Caki2 (cell line): ENCODE measurements at places on chromosomes 6 and 20. TPM values are rescaled to one million over a fixed set of nuclear protein-coding genes. Genes with fewer than 3 reads are reported as not detected.

Gene SAMD10
- 0.95 and 1.2 TPM in 2 replicates for total RNA-seq

Gene CD83
- 10.5 and 16.7 TPM in 2 replicates for total RNA-seq

Gene VSX1
- not detected in 2 replicates for total RNA-seq

Gene FRS3
- 2.0 and 2.8 TPM in 2 replicates for total RNA-seq

DNA sequence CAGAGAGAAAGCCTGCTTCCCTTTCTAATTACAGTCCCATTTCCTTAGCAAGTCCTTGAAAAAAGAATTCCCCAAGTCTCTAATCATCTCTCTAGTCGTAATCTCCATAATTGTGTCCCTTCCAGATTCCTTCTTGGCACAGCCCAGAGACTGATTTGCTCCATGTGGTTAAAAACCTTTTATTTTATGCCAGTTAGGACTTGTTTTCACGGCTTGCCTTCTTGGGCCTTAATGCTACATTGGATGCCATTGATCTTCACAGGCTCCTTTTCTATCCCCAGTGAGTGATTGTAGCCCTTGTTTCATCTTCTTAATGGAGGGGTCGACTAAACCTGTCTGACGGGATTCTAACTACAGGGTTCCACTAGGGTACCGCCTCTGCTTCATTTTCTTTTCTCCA lies 650.6 kb upstream of the ARID1B start:
- no peak for DNase-seq

DNA sequence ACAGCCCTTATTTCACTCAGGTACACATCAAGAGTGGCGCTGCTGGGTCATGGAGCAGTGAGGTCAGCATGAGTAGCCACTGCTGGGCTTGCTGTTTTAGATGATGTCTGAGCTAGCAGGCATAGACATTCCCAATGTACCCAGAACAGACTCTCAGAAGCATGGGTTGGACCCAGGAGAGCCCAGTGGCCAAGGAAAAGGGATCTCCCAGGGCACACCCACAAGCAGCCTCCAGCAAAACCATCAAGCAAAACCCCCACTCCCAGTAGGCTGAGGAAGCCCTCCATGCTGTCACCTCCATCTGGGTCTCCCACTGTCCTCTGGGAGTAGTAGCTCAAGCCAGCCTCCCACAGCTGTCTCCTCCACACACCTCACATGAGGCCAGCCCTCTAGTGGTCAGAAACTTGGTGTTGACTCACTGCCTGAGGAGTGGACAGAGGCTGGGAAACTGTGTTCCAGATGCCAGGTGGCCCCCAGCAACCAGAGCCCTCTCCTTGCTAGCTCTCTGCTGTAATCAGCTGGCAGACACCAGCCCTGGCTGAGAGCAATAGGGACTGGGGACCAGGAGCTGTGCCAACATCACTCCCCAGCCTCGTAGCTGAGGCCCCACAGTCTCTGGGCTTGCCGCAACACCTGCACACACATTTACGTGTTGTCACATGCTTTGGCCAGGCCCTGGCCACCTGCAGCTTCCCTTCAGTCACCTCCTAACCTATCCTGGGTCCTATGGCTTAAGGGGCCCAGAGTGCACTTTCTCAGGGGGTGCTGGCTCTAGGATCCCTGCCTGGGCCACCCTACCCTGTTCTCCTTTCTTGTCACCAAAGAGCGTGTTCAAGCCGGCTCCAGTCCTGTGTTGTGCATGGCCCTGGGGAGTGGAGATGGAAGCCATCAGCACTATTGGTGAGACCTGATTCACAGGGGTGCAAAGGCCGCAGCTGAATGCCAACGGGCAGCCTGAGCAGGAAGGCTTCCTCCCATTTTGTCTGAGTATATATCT lies 1.9 kb upstream of the AP5S1 start:
- DNase-seq, result peak; percentile 78

DNA sequence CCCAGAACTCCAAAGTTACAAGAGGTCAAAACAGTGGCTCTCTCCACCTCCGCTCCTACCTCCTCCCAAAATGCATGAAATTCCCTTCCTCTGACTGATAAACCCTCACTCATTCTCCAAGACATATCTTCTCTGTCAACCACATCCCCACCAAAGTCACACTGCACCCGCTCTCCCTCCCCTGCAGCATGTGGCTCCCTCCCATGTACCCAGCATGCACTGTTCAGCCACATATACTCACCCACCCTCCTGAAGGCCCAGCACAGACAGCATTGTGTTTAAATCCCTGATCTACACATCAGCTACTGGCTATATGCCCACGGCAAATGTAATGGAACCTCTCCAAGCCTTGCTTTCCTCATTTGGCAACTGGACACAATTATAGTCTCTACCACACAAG lies 5.5 kb upstream of the POU5F1 start:
- DNase-seq, result no peak

DNA sequence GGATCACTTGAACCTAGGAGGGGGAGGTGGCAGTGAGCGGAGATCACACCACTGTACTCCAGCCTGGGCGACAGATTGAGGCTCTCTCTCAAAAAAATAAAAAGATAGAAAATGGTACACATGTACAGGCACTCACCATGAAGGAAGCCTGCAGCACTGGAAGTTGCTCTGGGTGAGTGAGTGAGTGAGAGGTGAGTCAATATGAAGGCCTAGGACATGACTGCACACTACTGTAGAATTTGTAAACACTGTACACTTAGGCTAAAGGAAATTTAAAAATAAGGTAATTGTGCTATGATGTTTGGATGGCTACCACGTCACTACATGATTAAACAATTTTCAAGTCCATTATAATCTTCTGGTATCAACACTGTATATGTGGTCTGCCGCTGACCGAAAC lies 216.2 kb downstream of the FOXC1 start:
- no peak for DNase-seq

- DNase-seq, result no peak
Measured at GRCh38 chr6:21149470-21149869, 444.1 kb upstream of the SOX4 start.

- DNase-seq, result no peak
Measured at GRCh38 chr6:51472745-51473487, 614.5 kb downstream of the PKHD1 start.

DNA sequence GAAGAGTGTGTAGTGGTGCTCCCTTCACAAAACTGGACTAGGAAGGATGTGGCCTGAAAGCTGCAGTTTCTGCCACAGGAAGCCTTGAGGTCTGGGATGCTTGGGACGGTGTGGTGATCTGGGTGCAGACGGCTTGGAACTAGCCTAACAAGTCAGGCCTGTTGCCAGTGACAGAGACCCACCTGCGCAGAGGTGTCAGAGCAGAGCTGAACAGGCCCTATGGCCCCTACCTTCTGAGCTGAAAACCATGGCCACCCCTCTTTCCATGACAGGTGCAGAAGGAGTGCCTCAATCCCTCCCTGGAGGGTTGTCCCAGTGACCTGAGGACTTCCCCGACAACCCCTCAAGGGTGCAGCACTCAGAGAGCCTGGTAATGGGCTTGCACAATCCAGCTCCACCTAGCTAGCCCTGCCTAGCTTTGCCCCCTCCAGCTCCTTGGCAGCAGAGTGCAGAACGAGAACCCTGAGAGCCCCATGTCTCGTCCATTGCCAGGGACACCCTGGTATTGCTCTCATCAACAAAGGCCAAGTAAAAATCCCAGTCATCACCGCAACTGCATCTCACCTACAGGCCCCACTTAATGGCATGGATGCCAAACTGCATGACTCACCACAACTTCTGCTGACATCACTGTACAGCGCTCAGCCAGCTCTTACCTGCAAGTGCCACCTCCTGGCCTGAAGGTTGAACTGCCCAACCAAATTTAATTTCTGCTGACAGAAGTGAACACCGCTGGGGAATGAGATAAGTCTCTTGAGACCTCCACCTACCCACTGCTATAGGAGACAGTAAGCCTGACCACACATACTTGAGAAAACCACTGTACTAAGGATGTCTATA lies 563.1 kb downstream of the TFAP2A start:
- peak; percentile 71 for DNase-seq

- no peak for DNase-seq
Measured at GRCh38 chr20:40986774-40987173, 41.8 kb upstream of the TOP1 start.

- DNase-seq, result peak; percentile 16
Measured at GRCh38 chr6:72624557-72625160, 2.8 kb downstream of the KCNQ5 start.
